ENCODE measurements at places on chromosomes 1 and 21.
A peak's percentile ranks its signal among the peaks of the same experiment; 100 is the strongest.

DNA sequence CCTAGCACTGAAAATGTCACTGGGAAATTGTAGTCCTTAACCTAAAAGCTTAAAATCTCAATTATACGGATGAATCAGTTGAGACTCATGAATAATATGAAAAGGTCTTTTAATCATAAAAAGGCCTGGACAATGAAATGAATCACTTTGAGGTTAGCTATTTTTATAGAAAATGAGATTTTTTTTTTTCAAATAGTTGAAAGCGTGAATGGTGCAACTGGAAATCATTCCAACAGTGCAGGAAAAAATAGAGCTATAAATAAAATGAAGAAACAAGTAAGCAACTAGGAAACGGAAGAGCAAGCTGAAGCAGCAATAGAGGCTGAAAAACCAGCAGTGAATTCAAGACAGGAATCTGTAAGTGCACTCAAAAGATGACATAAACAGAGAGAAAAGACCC is 142.9 kb downstream of the BACH1 start:
- no peaks in the 10 kb centered on the region for H3K27me3 ChIP-seq
- no peak overlapping the region for H3K27ac ChIP-seq
- no peak for DNase-seq
- no peaks in the 10 kb centered on the region for H3K36me3 ChIP-seq
- H3K4me1 ChIP-seq: peaks cover 10% of the 10 kb centered on the region

GRCh38 chr1:20290624-20291597 is at the start of gene VWA5B1:
TSS of gene VWA5B1 (plus strand) at chr1:20290875. CDS start at chr1:20310602, 19,727 bp downstream.
- no peaks in the 10 kb centered on the region for H3K36me3 ChIP-seq
- H3K27ac ChIP-seq: no peak within 1 kb of the TSS
- H3K27me3 ChIP-seq: peaks cover 19% of the 10 kb centered on the region
- no peak for DNase-seq
- H3K4me3 ChIP-seq: no peak within 1 kb of the TSS

DNA sequence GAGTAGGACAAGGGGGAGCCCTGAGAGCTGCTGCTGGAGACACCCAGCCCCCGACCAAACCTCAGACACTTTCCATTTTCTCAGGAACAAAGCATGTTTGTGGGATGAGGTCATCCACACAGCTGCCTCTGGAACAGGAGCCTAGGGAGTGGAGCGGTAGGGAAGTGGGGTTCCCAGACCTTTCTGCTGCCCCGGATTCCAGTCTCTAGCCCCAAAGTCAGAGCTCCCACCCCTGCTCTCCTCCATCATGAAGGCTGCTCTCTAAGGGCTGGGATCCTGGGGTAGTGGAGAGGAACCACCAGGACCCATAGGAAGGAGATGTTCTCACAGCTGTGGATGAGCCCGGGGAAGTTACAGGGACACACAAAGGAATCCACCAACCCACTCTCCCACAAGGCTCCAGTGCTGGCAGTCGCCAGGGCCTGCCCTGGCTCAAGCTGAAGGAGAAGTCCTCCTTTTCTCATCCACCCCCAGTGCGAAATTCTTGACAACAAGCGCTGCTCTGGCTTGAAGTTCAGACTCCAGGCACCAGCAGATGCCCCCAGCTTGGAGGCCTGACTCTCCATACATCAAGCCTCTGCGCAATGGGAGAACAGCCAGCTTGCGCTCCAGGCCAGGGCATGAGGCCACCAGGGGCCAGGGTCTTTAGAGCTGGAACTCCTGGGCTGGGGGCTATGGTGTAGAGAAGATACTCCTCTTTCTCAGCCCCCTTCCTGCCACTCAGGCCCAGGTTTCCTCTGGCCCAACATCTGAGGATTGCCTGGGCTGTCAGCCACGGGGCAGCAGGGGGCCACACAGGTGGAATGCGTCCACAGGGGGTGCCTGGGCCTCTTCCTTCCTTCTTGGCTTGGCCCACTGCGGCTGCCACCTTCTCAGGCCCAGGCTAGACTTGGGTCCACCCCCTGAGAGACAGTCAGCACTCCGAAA is 4.5 kb downstream of the FHL3 start:
- H3K36me3 ChIP-seq: no peaks in the 10 kb centered on the region
- peaks cover 7% of the 10 kb centered on the region for H3K4me1 ChIP-seq
- H3K27ac ChIP-seq: no peak overlapping the region
- H3K27me3 ChIP-seq: no peaks in the 10 kb centered on the region

- no peak for DNase-seq
- H3K4me3 ChIP-seq: no peak overlapping the region
- no peaks in the 10 kb centered on the region for H3K27me3 ChIP-seq
- H3K4me1 ChIP-seq: no peaks in the 10 kb centered on the region
- no peaks in the 10 kb centered on the region for H3K36me3 ChIP-seq
- no peak overlapping the region for H3K27ac ChIP-seq
Observed at GRCh38 chr1:166933633-166934032, 41.7 kb downstream of the ILDR2 start.

- peaks cover 17% of the 10 kb centered on the region for H3K4me1 ChIP-seq
- H3K36me3 ChIP-seq: no peaks in the 10 kb centered on the region
- H3K27ac ChIP-seq: no peak overlapping the region
- H3K4me3 ChIP-seq: no peak overlapping the region
Observed at GRCh38 chr1:179818743-179819173, 58.8 kb downstream of the TOR1AIP2 start.

GRCh38 chr1:983798-984475 is 2.0 kb upstream of the PERM1 start:
- H3K4me3 ChIP-seq: no peak overlapping the region
- no peaks in the 10 kb centered on the region for H3K4me1 ChIP-seq
- H3K36me3 ChIP-seq: no peaks in the 10 kb centered on the region
- peak; percentile 63 for DNase-seq

- H3K27me3 ChIP-seq: no peaks in the 10 kb centered on the region
- no peaks in the 10 kb centered on the region for H3K36me3 ChIP-seq
- H3K4me1 ChIP-seq: no peaks in the 10 kb centered on the region
- H3K4me3 ChIP-seq: no peak overlapping the region
Observed at GRCh38 chr21:16644685-16645084, 868.2 kb upstream of the CXADR start.

- H3K4me1 ChIP-seq: no peaks in the 10 kb centered on the region
- no peak overlapping the region for H3K4me3 ChIP-seq
- no peaks in the 10 kb centered on the region for H3K27me3 ChIP-seq
- H3K36me3 ChIP-seq: no peaks in the 10 kb centered on the region
Observed at GRCh38 chr1:3017440-3018050, 3.7 kb upstream of the ACTRT2 start.

GRCh38 chr1:25657883-25658760 is 41.5 kb downstream of the MAN1C1 start:
- H3K27me3 ChIP-seq: no peaks in the 10 kb centered on the region
- no peak overlapping the region for H3K27ac ChIP-seq
- H3K36me3 ChIP-seq: no peaks in the 10 kb centered on the region

DNA sequence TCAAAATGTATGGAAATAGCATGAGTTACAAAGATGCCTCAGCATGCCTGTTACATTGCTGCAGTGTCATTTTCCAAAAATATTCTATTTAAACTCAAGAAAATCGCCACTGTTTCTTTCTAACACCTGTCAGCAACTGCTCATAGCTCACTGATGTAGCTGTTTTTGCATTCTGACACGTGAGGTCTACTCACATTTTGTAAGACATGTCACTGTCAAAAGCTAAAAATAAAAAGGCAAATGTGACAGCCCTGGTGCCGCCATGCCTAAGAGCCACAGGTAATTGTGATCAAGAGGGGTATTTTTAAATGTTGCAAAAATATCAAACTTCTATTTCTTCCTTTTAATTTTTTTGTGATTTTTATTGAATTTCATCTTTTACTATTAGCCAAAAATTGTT is 556.2 kb upstream of the TMPRSS15 start:
- no peaks in the 10 kb centered on the region for H3K4me1 ChIP-seq
- no peak overlapping the region for H3K27ac ChIP-seq
- no peaks in the 10 kb centered on the region for H3K36me3 ChIP-seq
- H3K27me3 ChIP-seq: no peaks in the 10 kb centered on the region

GRCh38 chr1:47443530-47444296 is 5.9 kb downstream of the FOXD2 start:
- H3K4me1 ChIP-seq: peaks cover 23% of the 10 kb centered on the region
- H3K36me3 ChIP-seq: no peaks in the 10 kb centered on the region
- H3K27ac ChIP-seq: no peak overlapping the region
- DNase-seq: no peak
- no peak overlapping the region for H3K4me3 ChIP-seq

GRCh38 chr1:8821084-8821483 is 3.6 kb upstream of the RERE start:
- no peaks in the 10 kb centered on the region for H3K36me3 ChIP-seq
- H3K27ac ChIP-seq: no peak overlapping the region
- no peak overlapping the region for H3K4me3 ChIP-seq
- DNase-seq: no peak
- H3K27me3 ChIP-seq: no peaks in the 10 kb centered on the region
- peaks cover 14% of the 10 kb centered on the region for H3K4me1 ChIP-seq

- peaks cover 93% of the 10 kb centered on the region for H3K4me1 ChIP-seq
- no peak overlapping the region for H3K4me3 ChIP-seq
- DNase-seq: peak; percentile 67
Observed at GRCh38 chr1:66276218-66276617, 257.7 kb upstream of the SGIP1 start.

DNA sequence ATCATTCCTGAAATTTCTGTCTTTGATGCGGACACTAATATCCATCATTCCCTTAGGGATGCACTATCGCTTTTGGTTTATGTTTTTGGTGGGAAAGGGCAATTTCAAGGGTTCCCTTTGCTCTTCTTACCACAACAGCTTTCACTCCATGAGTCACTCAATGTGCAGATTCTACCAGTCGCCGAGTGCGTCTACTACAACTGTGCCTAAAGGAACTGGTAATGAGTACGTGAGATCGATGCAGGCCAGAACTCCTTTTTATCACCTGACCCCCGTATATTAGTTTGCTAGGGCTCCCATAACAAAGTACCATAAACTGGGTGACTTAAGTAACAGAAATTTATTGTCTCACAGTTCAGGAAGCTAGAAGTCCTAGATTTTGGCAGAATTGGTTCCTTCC is 27.5 kb upstream of the TMEM54 start:
- peaks cover 14% of the 10 kb centered on the region for H3K27me3 ChIP-seq
- H3K27ac ChIP-seq: no peak overlapping the region
- H3K4me1 ChIP-seq: peaks cover 17% of the 10 kb centered on the region
- H3K4me3 ChIP-seq: no peak overlapping the region
- no peaks in the 10 kb centered on the region for H3K36me3 ChIP-seq

Data from CD4-positive, alpha-beta memory T cell (primary cell).